ENCODE measurements at places on chromosomes 6 and 20. TPM values are rescaled to one million over a fixed set of nuclear protein-coding genes. Genes with fewer than 3 reads are reported as not detected.

DNA sequence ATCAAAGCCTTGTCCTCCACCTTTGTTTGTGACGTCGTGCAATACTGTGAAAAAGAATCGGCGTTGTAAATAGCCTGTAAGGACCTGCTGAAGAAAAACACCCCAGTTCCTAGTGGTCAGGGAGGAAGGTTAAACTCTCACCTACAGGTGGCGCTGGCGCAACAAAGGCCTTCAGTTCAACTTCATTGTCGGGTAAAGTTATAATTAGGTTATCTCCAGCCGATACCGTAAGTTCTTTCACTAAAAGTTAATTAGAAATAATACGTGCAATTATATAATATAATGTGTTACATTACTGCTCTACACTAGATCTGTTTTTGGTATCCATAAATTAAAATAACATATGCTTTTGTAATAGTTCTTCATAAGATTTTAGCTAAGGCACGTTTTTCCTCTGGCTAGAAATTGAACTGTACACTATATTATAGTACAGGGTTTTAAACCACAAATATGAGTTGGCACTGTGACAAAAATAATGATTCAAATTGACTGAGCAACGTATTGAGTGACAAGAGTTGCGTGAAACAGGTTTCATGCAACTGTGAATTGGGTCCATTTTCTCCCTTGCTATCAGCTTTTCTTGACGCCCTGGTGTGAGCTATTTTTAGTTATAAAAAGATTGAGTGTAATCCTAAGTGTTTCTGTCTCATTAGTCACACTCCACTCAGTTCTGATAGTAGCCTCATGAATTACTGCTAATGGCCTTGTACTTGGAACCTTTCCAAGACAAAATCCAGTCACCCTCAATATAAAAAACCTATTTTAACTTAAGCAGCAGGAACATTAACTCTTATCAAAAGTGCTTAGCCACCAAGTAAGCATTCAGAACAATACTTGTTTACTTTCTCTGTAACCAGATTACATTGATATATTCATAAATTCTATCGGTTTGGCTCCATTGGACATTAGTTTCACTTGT is 62.3 kb downstream of the KIAA0319 start:
- H3K4me1 ChIP-seq: peaks cover 10% of the 10 kb centered on the region
- DNase-seq: peak; percentile 86
- H3K36me3 ChIP-seq: no peaks in the 10 kb centered on the region
- peaks cover 14% of the 10 kb centered on the region for H3K27me3 ChIP-seq
- H3K27ac ChIP-seq: peak overlapping the region; percentile 13
- peak overlapping the region; percentile 15 for H3K4me3 ChIP-seq

DNA sequence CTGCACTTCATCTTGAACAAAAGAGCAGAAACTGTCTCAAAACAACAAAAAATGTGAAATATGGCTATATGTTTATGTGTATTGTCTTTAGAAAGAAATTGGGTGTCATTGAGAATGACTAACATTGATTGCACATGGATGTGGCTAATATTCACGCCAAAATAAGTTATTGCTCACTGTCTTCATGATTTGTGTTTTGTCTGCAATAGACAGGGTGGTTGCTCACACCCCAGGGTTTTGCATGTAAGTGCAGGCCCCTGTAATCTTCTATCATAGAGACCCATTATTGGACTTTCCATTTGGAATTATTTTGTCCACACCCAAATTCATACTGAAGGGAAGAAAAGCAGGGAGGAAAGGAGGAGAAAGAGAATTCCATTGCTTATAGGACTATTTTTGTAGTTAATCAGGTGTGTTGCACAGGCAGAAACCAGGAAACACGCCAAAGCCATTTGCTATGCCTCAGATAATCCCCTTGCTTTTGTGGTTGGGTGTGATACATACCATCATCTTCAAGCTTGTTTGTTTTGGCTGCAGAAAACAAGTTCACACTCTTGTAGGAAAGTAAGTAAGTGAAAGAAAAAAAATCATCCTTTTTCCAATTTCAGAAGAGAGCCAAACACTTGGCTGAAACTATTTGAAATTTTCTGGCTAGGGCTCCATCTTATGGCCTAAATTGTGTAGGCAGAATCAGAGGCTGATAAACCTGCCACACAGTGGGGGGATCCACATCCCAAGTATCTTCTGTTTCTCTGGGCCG is 214.1 kb downstream of the COL12A1 start:
- H3K36me3 ChIP-seq: no peaks in the 10 kb centered on the region
- H3K27me3 ChIP-seq: no peaks in the 10 kb centered on the region
- no peak overlapping the region for H3K4me3 ChIP-seq
- peak; percentile 73 for DNase-seq

- H3K27ac ChIP-seq: peak overlapping the region; percentile 36
- peaks cover 16% of the 10 kb centered on the region for H3K4me1 ChIP-seq
- no peaks in the 10 kb centered on the region for H3K27me3 ChIP-seq
- peaks cover 2% of the 10 kb centered on the region for H3K36me3 ChIP-seq
- no peak overlapping the region for H3K4me3 ChIP-seq
These were observed 8.0 kb downstream of the IL20RA start for GRCh38 chr6:137036566-137037300.

The TNNC2 gene
- total RNA-seq: 0.79 TPM
